Activated CD8-positive, alpha-beta memory T cell treated with anti-CD3 and anti-CD28 coated beads, Interleukin-2, amount 10 ng/mL, durations not matched to agents 7 days and 5 days (primary cell): ENCODE measurements at places on chromosomes 12 and 14.

GRCh38 chr14:34050606-34051005 is 99.7 kb upstream of the EGLN3 start:
- peaks cover 44% of the 10 kb centered on the region for H3K4me1 ChIP-seq
- H3K36me3 ChIP-seq: peaks cover 18% of the 10 kb centered on the region
- no peak for DNase-seq

- H3K4me3 ChIP-seq: no peak overlapping the region
- DNase-seq: no peak
- H3K4me1 ChIP-seq: no peaks in the 10 kb centered on the region
- no peaks in the 10 kb centered on the region for H3K27me3 ChIP-seq
- H3K27ac ChIP-seq: no peak overlapping the region
- H3K36me3 ChIP-seq: no peaks in the 10 kb centered on the region
These were observed 371.1 kb downstream of the SEC23A start for GRCh38 chr14:38731962-38732361.

DNA sequence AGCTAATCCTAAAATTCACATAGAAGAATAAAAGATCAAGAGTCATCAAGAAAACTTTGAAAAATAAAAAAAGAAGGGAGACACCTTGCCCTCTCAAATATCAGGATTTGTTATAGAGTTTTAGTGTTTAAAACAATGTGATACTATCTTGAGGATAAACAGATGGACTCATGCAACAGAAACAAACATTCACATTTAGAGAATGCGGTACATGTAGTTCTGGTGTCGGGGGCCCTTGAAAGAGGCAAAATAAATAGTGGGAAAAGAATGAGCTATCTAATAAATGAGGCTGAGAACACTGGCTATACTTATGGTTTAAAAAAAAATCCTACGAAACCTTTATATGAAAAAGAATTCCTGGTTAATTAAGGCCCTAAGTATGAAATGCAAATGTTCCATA is 127.7 kb downstream of the LLPH start:
- no peaks in the 10 kb centered on the region for H3K4me1 ChIP-seq
- H3K36me3 ChIP-seq: no peaks in the 10 kb centered on the region
- DNase-seq: no peak
- H3K27ac ChIP-seq: no peak overlapping the region
- H3K4me3 ChIP-seq: no peak overlapping the region

- H3K27me3 ChIP-seq: no peaks in the 10 kb centered on the region
- H3K4me3 ChIP-seq: peak overlapping the region; percentile 81
- DNase-seq: no peak
- peaks cover 40% of the 10 kb centered on the region for H3K36me3 ChIP-seq
These were observed 21.0 kb downstream of the CHST11 start for GRCh38 chr12:104477510-104478390.

DNA sequence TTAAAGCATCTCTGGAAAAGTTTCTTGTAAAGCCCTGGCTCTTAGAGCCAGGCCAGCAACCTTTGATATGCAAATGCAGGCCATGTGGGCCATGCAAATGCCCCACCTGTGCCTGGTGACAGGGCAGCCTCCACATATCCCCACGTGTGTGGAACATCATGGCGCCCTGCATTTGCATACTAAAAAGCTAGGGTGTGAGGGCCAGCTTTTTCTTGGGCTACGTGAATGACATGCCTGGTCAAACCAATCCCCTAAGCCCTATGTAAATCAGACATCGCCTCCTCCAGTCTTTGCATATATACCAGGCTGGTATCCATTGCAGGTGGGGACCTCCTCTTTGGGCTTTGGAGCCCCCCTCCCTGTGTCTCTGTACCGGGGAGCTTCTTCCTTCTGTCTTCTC is 6.4 kb downstream of the CSRP2 start:
- no peak overlapping the region for H3K27ac ChIP-seq
- no peak overlapping the region for H3K4me3 ChIP-seq
- DNase-seq: no peak
- peaks cover 1% of the 10 kb centered on the region for H3K4me1 ChIP-seq
- peaks cover 41% of the 10 kb centered on the region for H3K27me3 ChIP-seq

DNA sequence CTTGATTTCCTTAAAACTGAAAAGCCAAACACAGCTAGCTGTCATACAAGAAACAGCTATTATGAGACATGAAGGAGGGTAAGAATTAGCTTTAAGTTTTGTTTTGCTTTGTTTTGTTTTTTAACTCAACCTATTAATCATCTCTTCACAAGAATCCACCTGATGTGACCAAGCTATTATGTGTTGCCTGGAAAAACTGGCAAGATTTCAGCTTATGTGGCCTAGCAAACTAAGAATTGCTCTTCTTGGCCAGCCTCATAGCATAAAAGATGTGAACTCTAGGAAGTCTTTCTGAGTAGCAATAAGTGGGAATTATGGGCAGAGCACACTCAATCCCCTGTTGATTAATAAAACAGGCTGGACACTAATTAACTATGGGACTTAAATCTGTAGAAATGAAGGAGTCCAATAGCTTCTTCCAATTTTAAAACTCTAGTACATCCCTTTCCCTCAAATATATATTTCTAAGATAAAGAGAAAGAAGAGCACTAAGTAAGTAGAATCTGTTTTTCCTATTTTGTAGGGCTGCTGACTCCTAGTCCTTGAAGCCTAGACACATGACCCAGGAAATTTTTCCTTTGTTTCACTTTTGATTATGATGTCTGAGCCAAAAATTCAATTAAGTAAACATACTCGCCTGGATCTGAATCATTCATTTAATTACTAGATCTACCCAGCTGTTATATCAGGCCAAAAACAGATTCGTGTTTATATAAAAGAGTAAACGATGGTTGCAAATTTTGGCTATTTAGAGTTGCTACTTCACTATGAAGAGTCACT is 75.7 kb downstream of the GTF2A1 start:
- DNase-seq: no peak
- H3K4me1 ChIP-seq: peaks cover 11% of the 10 kb centered on the region
- H3K27ac ChIP-seq: no peak overlapping the region
- H3K36me3 ChIP-seq: no peaks in the 10 kb centered on the region

DNA sequence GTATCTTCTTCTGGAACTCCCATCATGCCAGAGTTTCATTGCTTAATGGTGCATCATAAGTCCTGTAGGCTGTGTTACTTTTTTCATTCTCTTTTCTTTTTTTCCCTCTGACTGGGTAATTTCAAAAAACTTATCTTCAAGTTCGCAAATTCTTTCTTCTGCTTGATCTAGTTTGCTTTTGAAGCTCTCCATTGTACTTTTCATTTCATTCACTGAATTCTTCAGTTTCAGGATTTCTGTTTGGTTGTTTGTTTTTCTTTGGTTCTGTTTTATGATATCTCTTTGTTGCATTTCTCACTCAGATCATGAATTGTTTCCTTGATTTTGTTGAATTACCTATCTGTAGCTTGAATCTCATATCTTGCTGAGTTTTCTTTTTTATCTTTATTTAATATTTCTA is 83.3 kb upstream of the PRMT8 start:
- no peak for DNase-seq
- H3K4me1 ChIP-seq: no peaks in the 10 kb centered on the region
- peaks cover 3% of the 10 kb centered on the region for H3K27me3 ChIP-seq
- no peak overlapping the region for H3K4me3 ChIP-seq
- peaks cover 8% of the 10 kb centered on the region for H3K36me3 ChIP-seq

GRCh38 chr12:99983456-99984258 is 1.1 kb downstream of the ANKS1B start:
- peaks cover 71% of the 10 kb centered on the region for H3K27me3 ChIP-seq
- no peak for DNase-seq
- peak overlapping the region; percentile 42 for H3K4me3 ChIP-seq
- H3K36me3 ChIP-seq: no peaks in the 10 kb centered on the region
- H3K27ac ChIP-seq: no peak overlapping the region

DNA sequence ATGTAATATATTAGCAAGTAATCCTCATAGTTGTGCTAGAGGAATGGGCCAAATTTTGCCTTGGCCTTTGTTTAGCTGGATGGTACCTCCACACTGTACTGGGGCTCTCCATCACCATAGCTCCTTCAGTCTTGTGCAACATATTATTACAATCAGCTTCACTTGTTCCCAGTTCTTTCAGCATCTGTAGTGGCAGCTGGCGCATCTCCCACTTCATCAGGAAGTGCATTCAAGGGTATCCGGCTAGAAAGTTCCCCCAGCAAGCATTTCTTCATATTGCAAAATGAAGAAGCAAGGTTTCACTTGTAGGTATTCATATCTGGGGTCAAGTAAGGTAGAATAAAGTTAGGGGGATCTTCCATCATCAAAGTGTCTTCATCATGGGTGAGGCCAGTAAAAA is 123.7 kb downstream of the IGF1 start:
- no peak overlapping the region for H3K27ac ChIP-seq
- peaks cover 1% of the 10 kb centered on the region for H3K36me3 ChIP-seq
- H3K4me3 ChIP-seq: no peak overlapping the region
- peaks cover 10% of the 10 kb centered on the region for H3K27me3 ChIP-seq
- no peak for DNase-seq

DNA sequence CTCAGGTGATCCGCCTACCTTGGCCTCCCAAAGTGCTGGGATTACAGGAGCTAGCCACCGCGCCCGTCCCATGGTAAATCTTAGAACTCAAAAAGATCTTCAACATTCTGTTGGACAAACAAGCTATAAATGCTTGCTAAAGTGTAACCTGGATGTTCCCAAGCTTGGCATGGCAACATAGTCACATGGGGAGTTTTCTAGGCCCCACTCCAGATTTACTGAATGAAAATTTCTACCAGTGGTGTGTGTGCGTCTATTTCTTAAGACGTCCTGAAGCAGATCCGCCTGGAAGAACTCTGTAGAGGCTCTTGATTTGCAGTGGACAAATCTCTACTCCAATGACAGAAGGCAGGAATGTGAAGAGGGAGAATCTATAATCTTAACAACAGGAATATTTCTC is 59.9 kb downstream of the ZFYVE21 start:
- H3K27ac ChIP-seq: no peak overlapping the region
- no peak overlapping the region for H3K4me3 ChIP-seq
- H3K4me1 ChIP-seq: no peaks in the 10 kb centered on the region
- DNase-seq: no peak
- no peaks in the 10 kb centered on the region for H3K27me3 ChIP-seq

- peak overlapping the region; percentile 93 for H3K27ac ChIP-seq
- peaks cover 44% of the 10 kb centered on the region for H3K36me3 ChIP-seq
- no peak for DNase-seq
- peaks cover 46% of the 10 kb centered on the region for H3K4me1 ChIP-seq
- peak overlapping the region; percentile 74 for H3K4me3 ChIP-seq
These were observed 7.5 kb downstream of the TBK1 start for GRCh38 chr12:64459394-64459891.

- no peak overlapping the region for H3K4me3 ChIP-seq
- no peaks in the 10 kb centered on the region for H3K4me1 ChIP-seq
- no peaks in the 10 kb centered on the region for H3K27me3 ChIP-seq
- DNase-seq: no peak
- H3K27ac ChIP-seq: no peak overlapping the region
These were observed 154.1 kb downstream of the SLC5A8 start for GRCh38 chr12:101055940-101056339.

DNA sequence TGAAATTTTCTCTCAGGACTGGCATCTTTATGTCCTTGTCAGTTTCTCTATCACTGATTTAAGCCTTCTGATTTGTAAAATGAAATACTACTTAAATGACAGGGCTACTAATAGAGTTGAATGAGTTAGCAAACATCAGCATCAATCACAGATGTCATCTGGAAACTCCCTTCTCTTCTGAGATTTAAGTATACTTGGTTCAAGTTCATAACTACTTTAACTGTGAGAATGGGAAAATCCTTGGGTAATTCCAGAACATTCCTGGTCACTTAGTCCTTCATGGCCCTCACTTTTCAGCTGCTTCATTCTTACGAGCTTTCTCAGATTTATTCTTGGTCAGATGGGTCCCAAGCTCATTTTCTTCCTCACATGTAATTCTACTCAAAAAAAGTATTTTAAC is 1655.3 kb upstream of the FLRT2 start:
- H3K27me3 ChIP-seq: no peaks in the 10 kb centered on the region
- H3K4me1 ChIP-seq: no peaks in the 10 kb centered on the region
- DNase-seq: no peak
- no peak overlapping the region for H3K27ac ChIP-seq
- H3K36me3 ChIP-seq: no peaks in the 10 kb centered on the region
- H3K4me3 ChIP-seq: no peak overlapping the region

DNA sequence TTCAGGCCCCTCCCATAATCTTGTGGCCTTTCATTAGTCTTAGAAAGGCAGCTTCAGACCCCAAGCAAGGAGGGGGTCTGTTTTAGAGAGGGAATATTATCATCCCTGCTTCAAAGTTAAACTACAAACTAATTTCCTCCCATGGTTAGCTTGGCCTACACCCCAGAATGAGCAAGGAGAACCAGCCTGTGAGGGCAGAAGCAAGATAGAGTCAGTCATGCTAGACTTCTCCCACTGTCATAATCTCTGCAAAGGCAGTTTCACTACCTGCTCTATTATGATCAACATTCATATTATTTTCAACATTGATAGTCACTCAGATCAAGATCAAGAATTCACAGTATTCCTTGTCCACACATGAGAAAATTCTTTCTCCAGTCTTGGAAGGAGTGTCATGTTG is 105.1 kb downstream of the GXYLT1 start:
- H3K27ac ChIP-seq: no peak overlapping the region
- H3K27me3 ChIP-seq: peaks cover 25% of the 10 kb centered on the region
- no peaks in the 10 kb centered on the region for H3K36me3 ChIP-seq
- H3K4me3 ChIP-seq: no peak overlapping the region
- no peak for DNase-seq

GRCh38 chr14:65880507-65880906 is 468.0 kb downstream of the FUT8 start:
- H3K27ac ChIP-seq: peak overlapping the region; percentile 87
- peaks cover 34% of the 10 kb centered on the region for H3K36me3 ChIP-seq
- DNase-seq: no peak
- H3K4me1 ChIP-seq: peaks cover 39% of the 10 kb centered on the region
- no peak overlapping the region for H3K4me3 ChIP-seq

DNA sequence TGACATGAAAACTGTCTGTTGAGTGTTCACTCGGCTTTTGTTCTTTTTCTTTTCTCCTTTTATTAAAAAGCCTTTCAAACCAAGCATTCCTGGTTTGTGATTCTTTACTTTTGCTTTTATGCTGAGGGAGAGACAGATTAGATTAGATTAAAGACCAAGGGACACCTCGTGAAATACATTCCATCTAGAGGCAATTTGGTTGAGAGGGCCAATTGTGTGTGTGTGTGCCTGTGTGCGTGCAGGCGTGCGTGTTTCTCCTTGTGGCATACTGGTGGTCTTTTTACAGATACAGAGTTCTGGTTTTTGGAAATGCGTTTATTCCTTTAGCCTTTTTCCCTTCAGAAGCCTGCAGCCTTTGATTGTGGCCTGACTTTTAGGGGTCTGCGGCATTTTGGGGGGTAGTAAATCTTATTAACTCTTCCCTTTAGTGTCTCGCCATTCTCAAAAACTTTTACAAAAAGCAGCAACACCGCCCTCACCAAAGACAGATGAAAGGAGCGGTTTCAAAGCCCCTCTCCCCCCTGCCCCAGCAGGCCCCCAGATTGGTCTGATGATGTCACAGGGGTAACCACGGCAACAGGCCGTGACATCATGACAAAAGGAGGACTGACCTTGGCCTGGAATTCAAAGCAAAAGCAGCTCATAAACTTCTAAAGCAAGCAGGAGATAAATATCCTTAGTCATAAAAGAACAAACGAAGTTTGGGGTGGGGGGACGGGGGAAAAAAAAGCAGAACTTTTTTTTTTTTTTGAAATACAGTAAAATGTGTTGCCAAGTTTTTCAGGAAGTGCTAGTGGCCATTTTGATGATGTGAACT is 84.1 kb upstream of the TBX3 start:
- no peaks in the 10 kb centered on the region for H3K36me3 ChIP-seq
- no peak overlapping the region for H3K4me3 ChIP-seq
- DNase-seq: no peak
